ENCODE measurements at places on chromosomes 11 and 22.

DNA sequence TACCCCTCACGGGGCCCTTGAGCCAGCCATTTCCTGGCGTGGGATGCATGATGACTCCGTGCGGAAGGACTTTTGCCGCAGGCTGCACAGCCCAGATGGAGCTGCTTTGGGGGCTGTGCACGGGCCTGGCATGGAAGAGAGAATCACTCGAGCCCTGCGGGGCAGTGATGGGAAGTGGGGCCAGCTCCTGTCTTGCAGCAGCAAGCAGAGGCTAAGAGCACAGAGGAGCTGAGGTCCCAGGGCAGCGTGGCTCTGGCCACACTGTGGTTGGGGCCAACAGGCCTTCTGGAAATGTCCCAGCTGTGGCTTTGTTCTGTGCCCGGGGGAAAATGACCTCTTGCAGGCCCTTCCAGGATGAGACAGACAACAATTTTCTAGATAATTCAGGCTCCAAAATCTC, 92.7 kb upstream of the TIMP3 start:
- DNase-seq, result no peak

DNA sequence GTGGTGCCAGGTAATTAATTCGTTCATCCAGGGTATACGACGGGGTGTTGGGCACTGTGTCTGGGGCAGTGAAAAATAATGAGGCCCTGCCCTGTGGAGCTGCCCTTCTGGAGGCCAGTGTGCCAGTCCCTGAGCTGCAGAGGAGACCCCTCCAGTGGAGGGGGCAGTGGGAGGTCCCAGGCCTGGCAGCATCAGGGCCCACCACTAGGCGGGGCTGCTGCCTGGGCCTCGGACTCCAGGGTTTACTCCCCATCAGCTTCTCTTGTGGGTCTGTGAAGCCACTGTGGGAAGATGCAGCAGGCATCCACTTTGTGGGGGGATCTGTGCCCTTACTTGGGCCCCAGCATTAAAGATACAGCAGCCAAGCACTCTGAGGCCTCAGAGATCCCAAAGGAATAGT, 17.4 kb upstream of the TMPRSS6 start:
- no peak for DNase-seq

DNA sequence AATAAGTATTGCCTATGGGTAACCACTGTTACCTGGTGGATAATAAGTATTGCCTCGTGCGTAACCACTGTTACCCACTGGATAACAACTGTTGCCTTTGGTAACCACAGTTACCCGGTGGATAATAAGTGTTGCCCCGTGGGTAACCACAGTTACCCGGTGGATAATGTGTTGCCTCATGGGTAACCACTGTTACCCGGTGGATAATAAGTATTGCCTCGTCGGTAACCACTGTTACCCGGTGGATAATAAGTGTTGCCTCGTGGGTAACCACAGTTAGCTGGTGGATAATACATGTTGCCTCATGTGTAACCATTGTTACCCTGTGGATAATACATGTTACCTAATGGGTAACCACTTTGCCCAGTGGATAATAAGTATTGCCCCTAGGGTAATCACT, 9.8 kb upstream of the NXPE4 start:
- DNase-seq, result no peak

- DNase-seq, result no peak
Observed at GRCh38 chr11:93668171-93668570, 6.7 kb downstream of the CEP295 start.

- DNase-seq, result peak; percentile 21
Observed at GRCh38 chr22:24803064-24803542, 2.9 kb upstream of the SGSM1 start.

- no peak for DNase-seq
Observed at GRCh38 chr11:63764679-63765647, 3.6 kb downstream of the ZFTA start.

DNA sequence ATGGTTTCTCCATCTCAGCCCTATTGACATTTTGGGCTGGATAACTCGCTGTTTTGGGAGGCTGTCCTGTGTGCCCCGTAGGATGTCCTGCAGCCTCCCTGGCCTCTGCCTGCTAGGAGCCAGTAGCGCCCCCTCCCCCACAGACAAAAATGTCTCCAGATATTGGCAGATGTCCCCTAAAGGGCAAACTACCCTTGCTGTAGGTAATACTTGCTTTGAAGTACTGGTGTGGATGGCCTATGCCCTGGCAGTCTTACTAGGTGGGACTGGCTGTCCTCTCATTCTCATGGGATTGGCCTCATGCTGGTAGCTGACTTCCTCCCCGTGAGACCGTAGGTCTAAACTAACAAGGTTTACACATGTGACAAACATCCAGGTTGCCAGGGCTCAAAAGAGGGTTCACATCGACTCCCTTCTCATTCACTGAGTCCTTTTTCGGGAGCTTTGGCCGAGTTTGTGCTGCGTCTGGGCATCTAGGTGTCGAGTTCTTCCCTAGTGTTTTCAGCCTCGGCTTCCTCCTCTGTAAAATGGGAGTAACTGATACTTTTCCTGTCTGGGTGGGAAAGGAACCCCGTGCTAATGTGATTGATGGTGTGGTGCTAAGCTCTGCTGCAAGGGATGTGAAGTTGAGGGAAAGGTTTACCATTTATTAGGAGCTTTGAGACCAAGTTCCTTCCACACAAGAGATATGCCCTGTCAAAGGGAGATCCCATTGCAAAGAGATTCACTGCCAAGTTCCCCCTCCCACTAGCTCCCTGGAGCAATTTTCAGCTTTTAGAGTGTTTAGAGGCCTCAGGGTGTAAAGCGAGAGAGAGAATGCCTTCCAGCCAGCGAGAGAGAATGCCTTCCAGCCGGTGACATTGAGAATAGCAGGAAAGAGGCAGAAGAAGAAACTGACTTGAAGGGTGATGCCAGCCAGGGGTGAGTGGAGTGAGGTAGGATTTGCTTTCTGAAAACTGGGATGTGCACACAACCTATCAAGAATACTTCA, 17.0 kb downstream of the PTPRJ start:
- DNase-seq, result no peak

DNA sequence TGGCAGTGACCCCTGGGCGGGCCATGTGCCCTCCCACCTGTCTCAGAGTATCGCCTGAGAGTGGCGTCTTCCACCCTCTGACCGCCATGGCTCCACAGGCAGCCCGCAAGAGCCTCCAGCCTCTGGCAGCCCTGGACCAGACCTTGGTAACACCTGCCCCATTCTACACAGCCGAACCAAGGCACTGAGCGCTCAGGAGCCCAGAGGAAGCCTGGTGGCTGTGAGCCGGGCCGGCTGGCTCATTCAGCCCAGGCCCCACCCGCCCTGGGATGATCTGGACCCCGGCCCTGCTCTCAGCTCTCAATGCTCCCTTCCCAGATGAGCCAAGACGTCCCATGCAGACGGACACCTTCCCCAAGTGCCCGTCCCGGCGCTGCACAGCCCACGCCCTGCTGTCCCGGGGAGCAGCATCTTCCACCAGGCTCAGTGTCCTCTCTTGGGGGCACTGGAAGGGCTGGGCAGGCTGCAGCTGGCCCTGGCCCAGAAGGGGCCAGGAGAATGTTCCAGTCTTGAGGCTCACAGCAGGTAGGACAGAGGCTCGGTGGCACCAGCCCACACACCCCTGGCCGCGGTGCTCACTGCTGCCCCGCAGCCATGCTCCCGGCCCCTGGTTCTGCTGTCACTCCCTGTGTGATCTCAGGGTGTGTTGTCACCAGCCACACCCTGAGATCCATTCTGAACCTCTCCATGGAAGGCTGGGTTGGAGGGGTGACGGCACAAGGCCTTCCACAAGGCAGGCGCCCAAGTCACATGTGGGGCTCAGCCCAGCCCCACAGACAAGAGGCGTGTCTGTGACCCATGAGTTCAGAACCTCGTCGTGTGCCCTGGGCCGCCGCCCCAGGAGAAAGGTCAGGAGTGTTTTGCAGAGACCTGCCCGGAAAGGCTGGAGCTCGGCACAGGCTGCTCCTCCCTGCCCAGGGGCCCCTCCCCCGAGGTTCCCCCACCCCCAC, 24.2 kb upstream of the PPARA start:
- DNase-seq, result no peak

GRCh38 chr22:38657045-38657909, 839 bp downstream of the CBY1 start:
- DNase-seq, result no peak

DNA sequence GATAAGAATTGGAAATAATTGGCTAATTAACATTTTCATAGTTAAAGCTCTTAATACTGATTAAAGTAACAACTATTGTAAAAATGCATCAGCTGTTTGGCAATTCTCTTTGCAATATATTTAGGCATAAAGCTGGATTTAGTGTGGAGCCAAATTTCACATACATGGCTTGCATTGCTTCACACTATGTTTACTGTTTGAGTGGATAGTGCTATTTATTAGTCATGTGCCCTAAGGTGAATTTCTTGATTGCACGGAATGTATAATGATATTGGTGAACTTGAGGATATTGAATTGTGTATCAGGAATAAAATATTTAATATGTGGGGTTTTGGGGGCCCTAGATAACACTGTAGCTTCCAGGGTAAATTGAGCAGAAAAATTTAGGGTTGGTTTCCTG, 100.9 kb downstream of the AASDHPPT start:
- no peak for DNase-seq

GRCh38 chr22:35522225-35523149, 18.1 kb upstream of the RASD2 start:
- no peak for DNase-seq

- no peak for DNase-seq
Observed at GRCh38 chr11:104623518-104623917, 274.7 kb downstream of the CASP12 start.

GRCh38 chr22:45441138-45441537, 27.6 kb downstream of the RIBC2 start:
- DNase-seq, result no peak

GRCh38 chr11:46071091-46071490, 50.2 kb downstream of the PHF21A start:
- no peak for DNase-seq

GRCh38 chr22:29786031-29786430, 18.9 kb downstream of the UQCR10 start:
- no peak for DNase-seq

DNA sequence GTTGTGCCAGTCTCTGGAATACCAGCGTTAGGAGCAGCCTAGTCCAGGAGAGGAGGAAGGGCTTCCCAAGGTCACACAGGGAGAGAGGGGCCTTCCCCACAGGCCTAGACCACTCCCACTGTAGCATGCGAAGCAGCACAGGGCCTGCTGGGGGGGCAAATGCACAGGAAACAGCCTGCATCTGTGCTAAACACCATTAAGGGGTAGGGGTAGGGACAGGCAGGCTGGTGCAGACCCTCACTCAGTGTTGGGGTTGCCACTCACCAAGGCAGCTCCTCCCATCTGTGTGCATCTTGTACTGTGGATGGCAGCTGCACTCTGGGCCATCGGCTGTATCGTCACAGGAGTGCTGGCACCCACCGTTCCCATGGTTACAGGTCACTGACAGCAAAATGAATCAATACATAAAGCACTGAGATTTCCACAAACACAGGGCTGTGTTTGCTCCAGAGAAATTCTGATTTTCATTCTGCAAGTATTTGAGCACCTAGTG, 24.9 kb downstream of the SCUBE2 start:
- DNase-seq, result no peak

DNA sequence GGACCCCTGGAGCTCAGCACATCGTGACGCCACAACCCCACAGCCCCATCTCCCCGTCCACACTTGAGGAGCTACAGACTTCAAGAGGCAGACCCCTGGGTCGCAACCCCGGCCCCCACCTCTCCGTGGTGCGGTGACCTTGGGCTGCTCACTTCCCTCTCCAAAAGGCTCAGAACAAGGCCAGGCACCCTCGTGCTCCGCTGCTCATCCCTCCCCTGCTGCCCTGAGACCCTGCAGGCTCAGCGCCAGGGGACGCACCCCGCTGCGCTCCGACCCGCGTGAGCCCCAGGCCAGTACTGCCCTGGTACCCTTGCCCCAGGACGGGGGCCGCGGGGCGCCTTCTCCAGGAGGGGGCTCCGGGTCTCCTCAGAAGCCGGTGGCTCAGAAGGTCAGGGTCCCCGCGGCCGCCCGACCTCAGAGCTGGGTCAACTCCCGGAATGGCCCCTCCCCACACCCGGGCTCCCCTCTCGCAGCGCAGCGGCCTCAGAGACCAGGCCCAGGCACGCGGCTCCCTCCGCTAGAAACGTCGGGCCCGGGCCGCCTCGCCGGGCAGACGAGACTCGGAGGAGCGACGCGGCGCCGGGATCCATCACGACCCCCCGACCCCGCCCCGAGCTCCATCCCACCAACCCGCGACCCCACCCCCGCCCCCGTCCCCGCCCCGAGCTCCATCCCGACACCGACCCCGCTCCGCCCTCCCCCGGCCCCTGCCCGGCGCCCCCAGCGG, 563 bp downstream of the GATD1 start:
- DNase-seq, result no peak

DNA sequence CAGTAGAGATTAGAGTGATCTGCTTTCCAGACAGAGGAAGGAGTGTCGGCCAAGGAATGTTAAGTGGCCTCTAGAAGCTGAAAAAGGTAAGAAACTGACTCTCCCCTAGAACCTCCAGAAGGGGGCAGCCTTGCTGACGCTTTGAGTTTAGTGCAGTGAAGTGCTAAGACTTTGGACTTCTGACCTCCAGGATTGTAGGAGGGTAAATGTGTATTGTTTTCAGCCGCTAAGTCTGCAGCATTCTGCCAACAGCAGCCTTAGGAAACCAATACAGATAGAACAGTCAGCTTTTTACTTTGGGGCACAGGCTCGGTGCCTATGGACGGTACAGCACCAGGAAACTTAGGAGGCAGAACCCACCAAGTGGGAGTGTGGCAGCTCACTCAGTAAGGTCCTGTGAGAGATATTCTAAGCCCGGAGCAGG, 3.6 kb upstream of the TBC1D22A start:
- no peak for DNase-seq

DNA sequence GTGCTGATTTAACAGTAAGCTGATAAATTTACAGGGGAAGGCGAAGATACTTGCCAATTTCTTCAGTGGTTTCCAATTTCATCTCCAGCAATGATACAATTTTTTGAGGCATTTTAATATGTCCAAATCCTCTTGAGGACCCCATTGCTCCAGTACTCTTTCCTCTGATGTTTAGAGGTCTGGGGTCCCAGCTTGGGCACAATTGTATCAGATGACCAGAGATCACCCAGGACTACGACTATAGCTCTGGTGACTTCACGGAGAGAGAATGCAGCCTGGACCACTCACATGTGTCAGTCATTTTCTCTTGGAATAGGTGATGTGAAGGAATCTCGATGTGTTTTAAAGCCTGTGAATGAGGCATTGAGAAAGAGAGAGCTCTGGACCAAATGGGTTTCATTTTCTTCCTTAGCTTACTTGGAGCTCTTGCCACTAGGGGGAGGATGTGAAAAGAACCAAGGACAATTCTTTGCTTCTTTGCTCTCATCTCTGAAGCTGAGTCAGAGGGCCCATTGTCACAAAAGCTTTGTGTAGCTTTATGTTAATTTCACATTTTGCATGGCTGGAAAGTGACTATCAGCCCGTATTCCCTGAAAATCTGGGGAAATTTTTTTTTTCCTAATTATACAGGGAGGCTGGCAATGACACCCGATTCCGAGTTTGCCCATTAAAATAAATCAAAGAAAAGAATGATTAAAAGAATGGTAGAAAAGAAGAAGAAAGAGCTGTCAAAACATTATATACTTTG, 6.7 kb upstream of the CCDC90B start:
- DNase-seq, result peak; percentile 11

DNA sequence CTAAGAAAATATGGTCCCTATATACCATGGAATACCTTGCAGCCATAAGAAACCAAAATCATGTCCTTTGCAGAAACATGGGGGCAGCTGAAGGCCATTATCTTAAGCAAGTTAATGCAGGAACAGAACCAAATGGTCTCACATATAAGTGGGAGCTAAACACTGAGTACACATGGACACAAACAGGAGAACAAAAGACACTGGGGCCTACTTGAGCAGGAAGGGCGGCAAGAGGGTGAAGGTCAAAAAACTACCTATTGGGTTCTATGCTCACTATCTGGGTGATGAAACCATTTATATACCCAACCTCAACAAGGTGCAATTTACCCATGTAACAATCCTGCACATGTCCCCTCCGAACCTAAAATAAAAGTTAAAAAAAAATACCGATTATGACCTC, 22.5 kb downstream of the GAS2 start:
- DNase-seq, result no peak
